ENCODE measurements at places on chromosomes 12 and 14. TPM values are rescaled to one million over a fixed set of nuclear protein-coding genes. Genes with fewer than 3 reads are reported as not detected.
A peak's percentile ranks its signal among the peaks of the same experiment; 100 is the strongest.

DNA sequence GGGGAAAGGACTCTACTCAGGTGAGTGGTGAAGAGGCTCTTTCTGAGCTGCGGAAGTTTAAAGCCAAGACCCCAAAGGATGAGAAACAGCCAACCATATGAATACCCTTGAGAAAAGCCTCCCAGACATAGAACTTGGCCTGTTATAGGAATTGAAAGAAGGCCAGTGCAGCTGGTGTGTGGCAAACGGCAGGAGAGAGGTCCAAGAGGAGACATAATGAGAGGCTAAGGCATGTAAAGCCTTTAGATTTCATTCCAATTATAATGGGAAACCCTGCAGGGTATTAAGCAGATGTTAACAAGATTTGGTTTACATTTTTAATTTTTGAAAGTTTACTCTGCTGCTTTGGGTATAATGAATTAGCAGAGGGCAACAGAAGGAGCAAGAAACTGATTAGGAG, 552.1 kb upstream of the FBXO33 start:
- DNase-seq, result no peak

- no peak for DNase-seq
Observed at GRCh38 chr14:103260629-103261124, 73.4 kb upstream of the EIF5 start.

DNA sequence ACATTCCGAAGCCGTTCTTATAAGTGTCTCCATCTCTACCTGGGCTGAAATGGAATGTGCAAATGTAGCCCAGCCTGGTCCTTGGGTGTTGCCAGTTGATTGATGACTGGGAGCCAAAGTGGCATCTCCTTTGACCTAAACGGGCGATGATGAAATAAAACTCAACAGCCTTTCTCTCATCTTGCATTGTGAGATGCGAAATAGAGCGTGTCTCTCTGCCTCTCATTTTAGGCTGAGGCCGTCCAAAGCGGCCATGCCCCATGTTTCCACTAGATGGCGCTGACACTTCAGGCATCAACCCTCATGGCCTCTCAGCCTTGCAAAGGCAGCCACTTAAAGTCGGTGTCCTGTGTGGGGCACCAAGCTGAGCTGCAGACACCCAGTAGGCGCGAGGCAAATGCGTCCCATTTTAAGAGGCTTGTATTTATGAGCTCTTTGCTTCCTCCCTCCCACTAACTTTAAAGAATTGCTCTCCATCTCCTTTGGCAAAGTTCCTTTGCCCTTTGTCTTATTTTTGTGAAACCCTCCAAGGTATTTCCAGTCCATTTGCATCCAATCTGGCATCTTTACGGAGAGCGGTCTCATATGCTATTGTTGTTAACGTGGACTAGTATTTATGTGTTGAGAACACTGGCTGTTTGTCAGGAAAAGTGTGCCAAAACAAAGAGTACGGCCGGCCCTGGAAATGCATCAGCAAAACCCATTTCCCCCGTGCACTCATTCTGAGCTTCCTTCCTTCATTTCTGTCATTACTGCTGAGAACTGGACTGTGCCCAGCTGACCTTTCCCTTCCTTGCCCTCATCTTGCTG, 25.0 kb downstream of the GPRC5A start:
- peak; percentile 50 for DNase-seq

Gene ANAPC5
- 174 TPM for total RNA-seq

- no peak for DNase-seq
Observed at GRCh38 chr12:6981152-6982052, 10.7 kb downstream of the EMG1 start.

DNA sequence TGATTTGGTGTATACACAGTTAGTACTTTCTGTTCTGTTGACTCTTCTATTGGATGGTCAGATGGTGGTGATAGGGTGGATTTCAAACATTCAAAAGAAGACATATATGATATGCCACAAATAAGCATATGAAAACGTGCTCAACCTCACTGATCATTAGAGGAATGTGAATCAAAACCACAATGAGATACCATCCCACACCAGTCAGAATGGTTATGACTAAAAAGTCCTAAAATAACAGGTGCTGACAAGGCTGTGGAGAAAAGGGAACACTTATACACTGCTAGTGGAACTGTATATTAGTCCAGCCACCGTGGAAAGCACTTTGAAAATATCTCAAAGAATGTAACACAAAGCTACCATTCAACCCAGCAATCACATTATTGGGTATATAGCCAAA, 425.5 kb downstream of the C12orf50 start:
- DNase-seq, result no peak

Gene FAM222A
- 2.9 TPM for total RNA-seq

Gene SLC25A21
- 1.2 TPM for total RNA-seq

Gene PRIMA1
- total RNA-seq, result 2.3 TPM

GRCh38 chr12:91331371-91331770, 148.8 kb upstream of the DCN start:
- no peak for DNase-seq

- DNase-seq, result no peak
Observed at GRCh38 chr12:78494911-78495310, 369.7 kb upstream of the SYT1 start.

- DNase-seq, result no peak
Observed at GRCh38 chr12:3552726-3553045, 61.7 kb downstream of the PRMT8 start.

Gene MORN3
- total RNA-seq, result 0.78 TPM

Gene RASAL1
- not detected for total RNA-seq

DNA sequence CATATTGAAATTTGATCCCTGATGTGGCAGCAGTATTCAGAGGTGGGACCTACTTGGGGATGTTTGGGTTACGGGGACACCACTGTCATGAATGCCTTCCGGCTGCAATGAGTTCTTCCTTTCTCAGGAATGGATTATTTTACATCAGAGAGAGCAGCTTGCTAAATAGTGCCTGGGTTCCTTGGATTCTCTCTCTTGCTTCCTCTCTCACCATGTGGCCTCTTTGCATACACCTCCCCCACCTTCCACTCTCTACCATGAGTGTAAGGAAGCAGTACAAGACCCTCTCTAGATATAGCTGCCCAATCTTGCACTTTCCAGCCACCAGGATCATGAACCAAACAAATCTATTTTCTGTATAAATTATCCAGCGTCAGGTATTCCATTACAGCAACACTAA, 15.4 kb upstream of the SCAF11 start:
- DNase-seq, result no peak

GRCh38 chr12:80802652-80803400, 86.1 kb downstream of the MYF5 start:
- no peak for DNase-seq

Gene CDKN1B
- total RNA-seq, result 63.5 TPM

Gene COA8
- 17.6 TPM for total RNA-seq

GRCh38 chr14:99737451-99737951, 53.4 kb downstream of the CYP46A1 start:
- no peak for DNase-seq

DNA sequence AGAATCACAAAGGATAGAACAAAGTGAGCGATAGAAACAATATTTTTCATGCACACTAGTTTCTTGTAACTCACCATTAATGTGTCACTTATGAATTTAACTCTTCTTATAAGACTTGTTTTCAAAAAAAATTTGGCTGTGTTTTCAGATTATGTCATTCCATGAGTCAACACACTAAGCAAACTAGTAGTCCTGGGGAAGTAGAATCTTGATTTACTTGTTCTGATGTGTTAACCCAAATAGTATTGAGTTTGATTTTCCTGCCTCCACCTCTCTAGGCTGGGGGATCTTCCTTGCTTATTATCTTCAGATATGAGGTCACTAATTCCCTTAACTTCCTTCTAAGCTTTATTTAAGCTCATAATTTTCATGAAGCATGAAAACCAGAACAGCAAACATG, 151.0 kb upstream of the SEL1L start:
- no peak for DNase-seq

DNA sequence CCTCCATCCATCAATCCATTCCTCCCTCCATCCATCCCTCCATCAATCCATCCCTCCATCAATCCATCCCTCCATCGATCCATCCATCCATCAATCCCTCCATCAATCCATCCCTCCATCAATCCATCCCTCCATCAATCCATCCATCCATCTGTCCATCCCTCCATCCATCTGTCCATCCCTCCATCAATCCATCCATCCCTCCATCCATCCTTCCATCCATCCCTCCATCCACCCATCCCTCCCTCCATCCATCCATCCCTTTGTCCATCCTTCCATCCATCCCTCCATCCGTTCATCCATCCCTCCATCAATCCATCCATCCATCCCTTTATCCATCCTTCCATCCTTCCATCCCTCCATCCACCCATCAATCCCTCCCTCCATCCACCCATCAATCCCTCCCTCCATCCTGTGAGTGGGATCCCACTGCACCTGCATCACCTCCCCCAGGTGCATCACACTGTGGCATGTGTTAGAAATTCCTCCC, 338.1 kb upstream of the SFSWAP start:
- DNase-seq, result no peak

GRCh38 chr12:6091786-6092566, 32.5 kb downstream of the VWF start:
- no peak for DNase-seq

DNA sequence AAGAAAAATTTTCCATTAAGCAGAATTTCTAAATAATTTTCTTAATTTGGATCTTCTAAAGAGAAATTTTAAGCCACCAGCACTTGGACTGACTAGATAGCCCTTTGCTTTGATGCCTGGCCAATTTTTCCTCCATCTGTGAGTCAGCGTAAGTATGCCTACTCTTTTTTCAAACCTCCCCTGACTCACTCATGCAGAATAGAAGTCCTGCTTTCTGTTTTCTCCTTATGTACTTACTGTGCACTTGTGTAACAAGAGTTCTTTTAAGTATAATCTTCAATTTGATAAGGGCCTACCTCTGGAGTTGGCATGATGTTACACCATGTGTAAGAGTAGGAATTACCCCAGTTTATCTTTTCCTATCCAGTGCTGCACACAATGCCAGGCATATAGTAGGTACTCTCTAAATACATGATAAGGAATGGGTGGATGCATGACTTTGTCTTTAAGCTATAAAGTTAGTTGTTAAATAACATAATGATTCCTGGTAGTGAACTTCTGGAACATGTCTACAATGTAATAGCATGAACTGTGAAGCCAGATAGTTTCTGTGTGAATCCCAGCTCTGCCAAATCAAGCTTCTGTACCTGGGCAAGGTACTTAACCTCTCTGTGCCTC, 329.6 kb downstream of the TMTC2 start:
- no peak for DNase-seq

Gene MGP
- total RNA-seq, result 9,983 TPM

DNA sequence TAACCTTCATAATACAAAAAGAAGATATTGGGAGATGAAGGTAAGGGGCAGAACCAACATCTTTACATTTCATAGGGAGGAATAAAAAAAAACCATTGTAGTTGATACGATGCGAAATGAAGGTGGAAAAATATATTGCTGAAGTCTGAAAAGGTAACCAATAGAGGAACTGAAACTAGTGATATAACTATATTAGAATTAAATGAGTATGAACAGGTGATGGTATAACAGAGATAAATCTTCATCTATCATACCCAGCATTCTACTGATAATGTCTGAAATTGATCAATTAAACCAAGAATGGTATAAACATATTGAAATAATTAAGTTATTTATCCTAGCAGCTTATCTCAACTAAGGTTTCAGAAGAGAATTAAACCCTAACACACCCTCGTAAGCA, 332.1 kb downstream of the NELL2 start:
- DNase-seq, result no peak

Gene FAM186B
- 0.54 TPM for total RNA-seq

GRCh38 chr14:78157494-78158437, 12.4 kb upstream of the NRXN3 start:
- DNase-seq, result no peak

Gene TAS2R42
- not detected for total RNA-seq

- no peak for DNase-seq
Observed at GRCh38 chr12:47762850-47763465, 4.3 kb upstream of the RAPGEF3 start.

Gene OVCH1
- 0.78 TPM for total RNA-seq

DNA sequence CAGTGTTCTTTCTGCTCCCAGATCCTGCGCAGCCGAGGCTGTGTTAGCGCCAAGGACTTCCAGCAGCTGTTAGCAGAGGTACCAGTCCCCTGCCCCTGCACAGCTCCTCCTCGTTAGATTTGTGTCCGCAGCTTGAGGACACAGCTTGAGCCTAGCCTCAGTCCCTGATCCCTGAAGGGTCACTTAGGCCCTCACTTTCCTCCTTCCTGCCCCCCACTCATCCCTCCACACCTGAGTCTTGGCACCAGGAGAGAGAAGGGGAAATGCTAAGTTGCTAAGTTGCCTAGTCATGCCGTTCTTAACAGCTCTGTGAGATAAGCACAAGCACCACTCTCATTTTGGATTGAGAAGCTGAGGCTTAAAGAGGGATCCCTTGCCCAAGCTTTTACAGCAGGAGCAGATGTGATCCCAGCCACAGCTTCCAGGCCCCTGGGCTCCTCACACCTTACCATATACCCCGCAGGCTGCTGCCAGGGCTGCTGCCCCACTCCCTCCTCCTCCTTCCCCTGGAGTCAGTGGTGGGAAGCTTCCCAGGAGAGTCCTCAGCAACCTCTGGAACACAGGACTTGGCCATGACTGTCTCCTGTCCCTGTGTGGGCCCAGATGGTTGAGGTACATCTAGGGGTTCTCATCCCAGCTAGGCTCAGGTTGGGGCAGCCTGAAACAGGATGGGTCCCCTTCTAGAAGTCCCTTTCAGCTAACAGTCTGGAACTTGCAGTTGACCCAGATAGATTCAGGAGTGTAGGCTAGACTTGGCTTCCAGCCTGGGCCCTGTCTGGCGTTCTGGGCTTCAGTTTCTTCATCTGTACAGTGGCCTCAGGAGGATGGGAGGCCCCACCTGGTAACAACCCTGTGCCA, 975 bp downstream of the OGFOD2 start:
- DNase-seq, result no peak

Gene NANOG
- 0.35 TPM for total RNA-seq

Gene NXPH4
- total RNA-seq, result 0.81 TPM

- no peak for DNase-seq
Observed at GRCh38 chr12:67512061-67512460, 136.5 kb upstream of the DYRK2 start.

DNA sequence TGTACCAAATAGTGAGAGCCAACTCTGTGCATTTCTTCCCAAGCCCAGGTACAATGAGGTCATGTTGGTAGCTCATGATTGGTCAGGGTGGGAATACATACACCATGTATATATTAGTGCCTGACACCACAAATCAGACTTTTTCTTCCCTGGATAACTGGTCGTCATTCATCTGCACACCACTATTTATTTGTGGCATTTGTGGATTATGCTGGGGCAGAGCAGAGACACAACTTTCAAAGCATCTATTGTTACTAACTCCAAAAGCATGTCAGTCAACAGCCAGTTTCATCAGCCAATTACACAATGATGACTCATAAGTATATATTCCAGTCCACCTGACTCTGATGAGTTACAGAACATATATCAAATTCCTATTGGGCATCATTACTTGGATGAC, 181.7 kb downstream of the ADAMTS20 start:
- no peak for DNase-seq

Gene IL26
- not detected for total RNA-seq

Measured in thoracic aorta (tissue), 2 donors.